ENCODE measurements at places on chromosomes 16 and 17.
A peak's percentile ranks its signal among the peaks of the same experiment; 100 is the strongest.

DNA sequence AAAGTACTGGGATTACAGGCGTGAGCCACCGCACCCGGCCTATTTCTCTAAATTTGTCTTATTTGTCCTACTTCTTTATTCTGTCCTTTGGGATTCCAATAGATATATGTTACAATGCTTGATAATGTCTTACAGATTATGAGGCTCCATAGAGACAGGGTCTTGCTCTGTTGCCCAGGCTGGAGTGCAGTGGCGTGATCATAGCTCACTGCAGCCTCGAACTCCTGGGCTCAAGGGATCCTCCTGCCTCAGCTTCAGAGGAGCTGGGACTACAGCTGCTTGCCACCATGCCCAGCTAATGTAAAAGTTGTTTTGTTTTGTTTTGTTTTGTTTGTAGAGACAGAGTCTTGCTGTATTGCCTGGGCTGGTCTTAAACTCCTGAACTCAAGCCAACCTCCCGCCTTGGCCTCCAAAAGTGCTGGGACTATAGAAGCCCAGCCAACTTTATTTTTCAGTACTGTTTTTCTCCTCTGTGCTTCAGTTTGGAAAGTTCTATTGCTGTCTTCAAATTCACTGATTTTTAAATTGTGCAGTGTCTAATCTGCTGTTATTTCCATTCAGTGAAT, 10.3 kb downstream of the ANKRD13B start:
- DNase-seq, result no peak

GRCh38 chr17:8914554-8914953, 47.1 kb upstream of the PIK3R6 start:
- no peak for DNase-seq

GRCh38 chr16:87828907-87829621, 40.2 kb downstream of the SLC7A5 start:
- peak; percentile 17 for DNase-seq

- DNase-seq, result no peak
Measured at GRCh38 chr16:48887646-48888210, 277.7 kb upstream of the N4BP1 start.

DNA sequence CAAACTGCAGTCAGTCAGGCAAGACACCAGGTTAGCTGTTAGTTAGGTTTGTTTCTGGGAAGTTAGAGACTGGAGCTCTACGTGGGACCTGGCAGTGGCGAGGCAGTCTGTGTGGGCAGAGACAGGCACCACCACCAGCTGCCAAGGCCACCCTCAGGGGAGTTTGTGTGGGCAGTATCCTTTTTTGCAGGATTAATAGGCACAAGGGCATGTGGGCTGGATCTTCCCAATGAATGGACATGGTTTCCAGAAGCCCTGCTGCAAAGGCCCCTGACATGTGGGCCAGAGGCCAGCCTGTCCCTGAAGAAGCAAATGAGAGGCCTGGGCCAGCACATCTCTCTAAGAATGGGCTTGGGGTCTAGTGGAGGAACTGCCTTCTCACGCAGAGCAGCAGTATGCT, 19.2 kb upstream of the SREBF1 start:
- no peak for DNase-seq

DNA sequence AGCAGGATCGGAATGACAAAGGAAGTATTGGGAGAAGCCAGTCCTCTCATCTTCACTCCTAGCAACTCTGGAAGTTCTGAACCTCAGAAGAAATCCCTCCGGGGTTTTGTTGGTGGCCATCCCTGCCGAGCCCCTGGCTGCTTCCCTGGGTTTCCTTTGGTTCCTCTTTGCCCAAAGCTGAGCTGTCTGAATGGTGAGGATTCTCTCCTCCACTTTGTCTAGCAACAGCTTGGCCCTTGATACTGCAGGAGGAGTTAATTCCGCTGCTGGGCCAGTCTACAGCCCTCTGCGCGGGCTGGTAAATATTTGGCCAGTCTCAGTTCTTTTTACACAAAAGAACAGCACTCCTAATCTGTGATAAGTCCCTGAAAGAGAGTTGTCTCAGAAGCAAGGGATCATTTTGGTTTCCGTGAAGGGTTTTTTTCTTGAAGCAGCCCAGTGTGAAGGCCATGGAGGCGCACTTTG, 170.9 kb downstream of the RAB11FIP4 start:
- no peak for DNase-seq

- no peak for DNase-seq
Measured at GRCh38 chr17:10661437-10661836, 4.3 kb upstream of the MYH3 start.

DNA sequence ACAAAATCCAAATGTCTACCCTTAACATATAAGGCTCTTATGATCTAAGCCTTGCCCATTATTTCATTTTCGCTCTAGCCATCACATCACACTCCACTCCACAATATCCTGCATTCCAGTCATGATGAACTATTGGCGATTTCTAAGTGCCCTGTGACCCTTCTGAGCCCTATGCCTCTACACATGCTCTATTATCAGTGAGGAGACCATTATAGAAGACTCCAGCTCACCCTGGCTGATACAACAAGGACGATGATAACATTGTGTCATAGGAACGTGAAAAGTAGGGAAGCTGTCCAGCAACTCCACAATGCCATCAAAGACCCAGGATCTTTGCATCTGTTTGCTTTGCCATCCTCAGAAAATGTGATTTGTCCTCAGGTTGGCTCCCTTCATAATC, 29.6 kb upstream of the GNAO1 start:
- no peak for DNase-seq

DNA sequence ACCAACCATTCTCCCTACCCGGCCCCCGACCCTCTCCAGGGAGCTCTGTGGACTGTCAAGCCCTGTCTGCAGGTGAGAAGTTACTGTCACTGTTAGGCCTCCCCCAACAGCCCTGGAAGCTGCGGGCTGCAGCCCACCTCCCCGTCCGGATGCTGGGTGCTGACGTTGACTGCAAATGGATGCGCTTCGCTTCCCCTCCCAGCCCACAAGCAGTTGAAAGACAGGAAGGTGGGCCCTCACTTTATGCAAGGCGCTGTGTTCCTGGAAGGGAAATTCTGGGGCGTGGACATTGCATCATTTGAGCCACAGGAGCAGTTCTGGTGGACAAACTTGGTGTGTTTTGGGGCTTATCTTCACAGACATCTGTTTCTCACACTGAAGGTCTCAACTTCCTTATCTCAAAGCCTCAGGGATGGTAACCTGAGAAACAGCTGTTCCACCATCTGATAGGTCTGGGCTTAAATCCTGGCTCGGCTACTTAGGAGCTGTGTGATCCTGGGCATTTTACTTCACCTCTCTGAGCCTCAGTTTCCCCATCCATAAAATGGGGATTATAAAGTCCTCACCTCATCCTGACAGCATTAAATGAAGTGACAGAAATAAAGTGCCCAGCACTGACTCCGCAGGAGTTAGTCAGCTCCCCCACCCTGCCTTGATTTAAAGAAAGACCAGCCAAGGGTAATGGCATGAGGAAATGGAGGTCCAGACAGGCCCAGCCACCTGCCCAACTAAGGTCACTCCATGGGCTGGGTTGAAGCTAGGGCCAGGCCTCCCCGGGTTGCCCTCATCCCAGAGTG, 4.6 kb upstream of the DRC7 start:
- DNase-seq, result no peak

GRCh38 chr16:50679266-50679665, 1.8 kb downstream of the SNX20 start:
- no peak for DNase-seq

GRCh38 chr17:78494696-78495330, 82.4 kb downstream of the DNAH17 start:
- DNase-seq, result no peak

GRCh38 chr16:57949595-57950238, 21.2 kb downstream of the CNGB1 start:
- DNase-seq, result no peak

- DNase-seq, result no peak
Measured at GRCh38 chr17:75602644-75603043, 15.0 kb downstream of the MYO15B start.

GRCh38 chr17:9729034-9729650, 62.2 kb downstream of the DHRS7C start:
- peak; percentile 27 for DNase-seq

GRCh38 chr17:36188891-36189306, 7.7 kb downstream of the CCL3L1 start:
- no peak for DNase-seq

GRCh38 chr16:77662246-77662645, 60.1 kb upstream of the NUDT7 start:
- DNase-seq, result no peak

DNA sequence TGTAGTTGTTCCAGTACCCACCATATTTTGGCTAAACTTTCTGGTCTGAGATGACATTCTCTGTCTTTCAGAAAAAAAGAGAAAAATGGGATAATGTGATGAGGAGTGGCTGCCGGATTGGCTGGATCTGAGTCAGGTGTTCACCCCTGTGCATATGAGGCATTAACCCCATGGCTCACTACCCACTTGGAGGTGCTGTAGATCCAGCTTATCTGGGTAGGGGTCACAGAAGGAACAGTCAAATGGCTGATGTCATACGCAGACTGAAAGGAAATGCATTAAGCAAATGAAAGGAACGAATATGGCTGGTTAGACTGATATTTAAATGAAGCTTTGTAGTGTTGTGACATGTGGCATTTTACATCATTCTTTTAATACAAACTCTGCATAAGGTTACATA, 17.3 kb downstream of the MAP2K6 start:
- no peak for DNase-seq

GRCh38 chr16:66856801-66857200, 12.6 kb downstream of the CA7 start:
- DNase-seq, result no peak

DNA sequence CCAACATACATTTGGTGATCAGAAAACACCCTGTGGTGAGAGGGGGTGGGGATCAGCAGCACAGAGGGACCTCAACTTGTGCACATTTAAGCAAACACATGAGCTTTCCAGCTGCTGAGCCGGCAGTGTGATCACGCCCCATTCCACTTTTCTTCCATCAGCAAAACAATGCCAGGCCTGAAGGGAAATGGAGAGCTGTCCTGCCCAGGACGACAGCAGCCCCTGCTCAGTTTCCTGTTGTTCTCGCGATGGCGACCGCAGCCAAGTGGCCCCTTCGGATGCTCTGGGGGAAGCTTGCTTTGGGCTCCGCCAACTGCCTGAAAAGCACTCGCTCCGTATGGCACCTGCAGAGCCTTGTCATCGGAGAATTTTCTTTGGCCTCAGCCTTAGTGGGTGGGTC, 272.3 kb downstream of the FOXL1 start:
- DNase-seq, result no peak

DNA sequence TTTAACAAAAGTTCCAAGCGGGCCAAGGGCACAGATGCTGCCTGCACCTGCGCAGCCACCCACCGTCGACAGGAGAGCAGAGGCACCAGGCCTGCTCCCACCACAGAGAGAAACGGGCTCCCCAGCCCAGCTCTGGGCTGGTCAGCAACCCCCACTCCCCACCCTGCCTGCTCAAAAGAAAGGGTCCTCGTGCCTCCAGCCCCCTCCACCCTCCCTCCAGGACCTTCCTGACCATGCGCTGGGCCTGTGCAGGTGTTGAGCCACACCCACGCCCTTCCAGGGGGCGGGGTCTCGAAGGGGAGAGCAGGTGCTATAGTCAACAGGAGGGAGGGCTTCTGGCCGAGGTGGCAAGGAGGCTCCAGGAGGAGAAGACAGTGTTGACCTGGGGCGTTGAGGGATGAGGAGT, 25.3 kb downstream of the ZNF778 start:
- no peak for DNase-seq

GRCh38 chr17:44979426-44979995, 11.4 kb upstream of the C1QL1 start:
- DNase-seq, result no peak

DNA sequence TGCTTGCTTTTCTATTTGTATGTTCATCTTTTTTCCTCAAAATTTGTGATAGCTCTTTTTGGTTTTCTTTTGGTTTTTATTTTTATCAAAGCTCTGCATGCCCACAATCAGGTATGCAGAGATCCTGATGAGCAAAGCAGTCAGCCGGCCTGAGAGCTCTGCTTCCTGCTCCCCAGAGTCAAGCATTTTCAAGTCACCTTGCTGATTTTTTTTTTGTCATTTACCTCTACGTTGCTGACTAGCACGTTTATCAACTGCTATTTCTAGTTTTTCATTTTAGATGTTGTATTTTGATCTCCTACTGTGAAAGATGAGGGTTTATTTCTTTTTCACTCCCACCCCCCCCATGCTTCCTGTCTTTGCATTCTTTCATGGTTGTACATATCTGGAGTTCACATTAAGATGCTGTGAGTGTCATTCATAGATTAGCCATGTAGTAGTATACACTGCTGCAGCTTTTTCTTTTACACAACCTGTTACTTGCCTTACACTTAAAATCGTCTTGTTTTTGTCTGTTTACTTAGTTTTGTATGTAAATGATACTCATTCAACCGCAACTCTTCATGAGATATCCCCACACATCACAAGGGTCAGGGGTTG, 196.2 kb downstream of the LGALS9B start:
- no peak for DNase-seq

DNA sequence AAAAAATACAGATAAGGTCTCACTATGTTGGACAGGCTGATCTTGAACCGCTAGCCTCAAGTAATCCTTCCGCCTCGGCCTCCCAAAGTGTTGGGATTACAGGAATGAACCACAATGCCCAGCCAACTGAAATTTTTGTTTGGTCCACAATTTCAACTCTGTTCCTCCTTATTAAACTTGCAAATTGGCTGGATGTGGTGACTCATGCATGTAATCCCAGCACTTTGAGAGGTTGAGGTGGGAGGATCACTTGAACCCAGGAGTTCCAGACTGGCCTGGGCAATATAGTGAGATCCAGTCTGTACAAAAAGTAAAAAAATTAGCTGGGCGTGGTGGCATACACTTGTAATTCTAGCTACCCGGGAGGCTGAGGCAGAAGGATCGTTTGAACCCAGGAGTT, 13.4 kb downstream of the ARSG start:
- no peak for DNase-seq

- peak; percentile 96 for DNase-seq
Measured at GRCh38 chr17:38748149-38748891, at the start of gene PCGF2. TSS of gene PCGF2 (minus strand) at chr17:38748336. CDS start at chr17:38740402, 7,934 bp downstream.

DNA sequence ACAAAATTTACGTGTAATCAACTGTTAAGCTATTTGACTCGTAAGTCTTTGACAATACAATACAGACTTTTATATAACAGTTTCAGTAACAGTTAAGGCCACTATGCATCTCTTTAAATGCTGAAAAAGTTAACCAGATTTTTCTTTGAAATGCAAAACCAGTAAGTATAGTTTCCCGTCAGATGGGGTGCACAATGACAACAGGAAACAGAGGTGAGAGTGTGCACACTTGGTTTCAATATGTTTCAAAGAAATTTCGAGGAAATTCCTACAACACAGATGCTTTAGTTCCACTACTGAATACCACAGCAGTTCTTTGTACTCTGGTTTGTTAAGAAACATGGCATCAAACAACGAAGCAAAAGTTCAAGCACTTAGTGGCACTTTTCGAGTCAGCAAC, 48.4 kb downstream of the RNF157 start:
- DNase-seq, result no peak

GRCh38 chr16:3023415-3023668, 400 bp downstream of the HCFC1R1 start:
- peak; percentile 59 for DNase-seq

DNA sequence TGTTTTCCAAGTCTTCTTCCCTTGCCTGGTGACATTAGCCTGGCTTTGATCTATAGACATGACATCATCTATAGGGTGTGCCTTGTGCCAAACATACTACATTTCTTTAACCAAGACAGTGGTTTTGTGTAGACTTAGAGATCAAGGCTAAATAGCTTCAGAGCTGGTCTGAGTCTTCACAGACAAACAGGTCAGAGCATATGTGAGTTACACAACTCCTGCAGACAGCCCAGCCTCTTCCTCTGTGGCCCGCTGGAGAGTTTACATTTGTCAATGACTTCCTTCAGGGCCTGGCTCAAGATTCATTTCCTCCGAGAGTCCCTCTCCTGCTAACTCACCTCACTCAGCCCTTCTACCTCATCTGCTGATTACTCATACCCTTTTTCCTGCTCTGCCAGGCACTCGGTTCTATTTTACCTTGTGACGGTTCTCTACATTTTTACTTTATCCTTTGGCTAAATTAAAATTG, 73.1 kb upstream of the TANC2 start:
- no peak for DNase-seq

Measured in NCI-H345 (cell line).